ENCODE measurements at places on chromosomes 13 and 19.

DNA sequence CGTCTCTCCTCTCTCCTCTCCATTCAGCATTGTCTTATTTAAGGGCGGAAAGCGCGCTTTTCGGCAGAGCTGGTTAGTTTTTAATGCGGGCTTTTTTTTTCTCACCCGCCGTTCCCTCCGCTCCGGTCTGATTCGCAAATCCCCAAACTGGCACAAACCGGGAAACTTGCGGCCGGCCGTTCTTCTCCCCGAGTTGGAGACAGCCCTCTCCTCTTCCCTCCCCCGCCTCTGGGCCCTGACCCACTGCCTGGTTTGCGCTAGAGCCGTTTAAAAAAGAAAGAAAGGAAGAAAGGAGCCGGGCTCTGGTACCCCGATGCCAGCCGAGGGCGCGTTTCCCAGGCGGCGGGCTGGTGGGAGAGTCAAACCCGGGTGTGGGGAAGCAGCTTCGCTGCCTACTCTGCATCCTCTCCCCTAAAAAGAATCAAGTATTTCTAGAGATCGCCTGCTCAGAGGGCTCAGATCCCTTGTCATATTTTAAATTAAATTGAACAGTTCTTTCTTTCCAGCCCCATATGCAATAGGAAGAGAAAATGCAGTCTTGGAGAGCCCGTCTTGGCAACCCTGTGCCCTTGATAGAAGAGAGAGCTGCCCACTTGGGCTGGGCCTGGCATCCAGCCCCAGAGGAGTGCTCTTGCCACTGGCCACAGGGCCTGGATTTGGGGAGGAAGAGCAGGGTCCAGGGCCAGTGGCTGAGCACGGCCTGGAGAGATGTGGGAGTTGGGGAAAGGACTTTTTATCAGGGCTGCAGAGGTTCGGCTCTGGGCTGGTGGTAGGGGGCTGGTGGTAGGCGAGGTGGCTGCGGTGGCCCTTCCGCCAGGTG, 19.0 kb downstream of the NFIX start:
- no peak for DNase-seq

DNA sequence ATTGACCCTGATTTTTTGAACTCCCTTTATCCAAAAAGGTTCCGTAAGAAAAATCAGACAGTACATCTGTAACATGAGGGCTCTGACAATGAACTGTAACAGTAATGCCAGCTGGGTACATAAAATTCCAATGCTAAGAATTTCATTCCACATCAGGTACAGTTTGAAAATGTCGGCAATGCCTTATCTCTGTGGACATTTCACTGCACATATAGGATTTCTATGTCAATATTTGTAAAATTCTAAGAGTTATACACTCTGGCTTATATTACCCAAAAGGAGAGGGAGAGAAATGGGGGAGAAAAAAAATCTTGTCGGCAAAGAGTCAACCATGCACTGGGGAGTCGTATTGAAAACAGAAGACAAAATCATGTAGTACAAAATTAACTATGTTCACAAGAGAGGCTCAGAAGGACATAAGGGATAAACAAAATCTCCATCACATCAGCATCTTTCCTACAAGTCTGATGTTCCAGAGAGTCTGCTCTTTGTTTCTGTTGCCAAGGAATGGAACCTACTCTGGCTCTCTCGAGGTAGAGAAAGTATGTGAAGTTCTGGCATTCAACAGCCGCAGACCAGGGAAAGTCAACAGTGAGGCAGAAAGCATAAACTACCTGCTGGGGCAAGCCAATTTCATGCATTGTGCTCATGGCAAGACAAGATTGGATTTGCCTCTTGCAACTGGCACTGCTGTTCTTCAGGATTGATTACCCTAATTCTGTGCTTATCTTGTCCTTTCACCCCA, 72.4 kb downstream of the STARD13 start:
- DNase-seq, result no peak

GRCh38 chr19:17075864-17076542, 426 bp downstream of the MYO9B start:
- no peak for DNase-seq

DNA sequence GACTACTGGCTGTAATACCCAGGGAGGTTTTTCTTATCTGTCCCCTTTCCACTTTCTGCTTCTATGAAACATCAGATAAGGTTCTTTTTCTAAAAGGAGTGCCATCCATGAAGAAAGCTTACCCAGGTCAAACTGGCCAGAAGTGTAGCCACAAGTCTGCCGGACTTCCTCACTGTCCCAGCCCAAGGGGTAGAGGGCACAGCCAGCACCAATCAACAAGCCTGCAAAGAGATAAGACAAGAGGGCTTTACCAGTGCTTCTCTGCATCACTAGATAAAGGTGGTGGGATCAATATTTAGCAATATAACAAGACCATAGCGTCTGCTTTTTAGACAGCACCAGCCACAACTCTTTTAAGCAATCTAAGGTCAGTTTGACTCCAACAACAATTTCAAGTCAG, 224.7 kb downstream of the LHFPL6 start:
- no peak for DNase-seq

DNA sequence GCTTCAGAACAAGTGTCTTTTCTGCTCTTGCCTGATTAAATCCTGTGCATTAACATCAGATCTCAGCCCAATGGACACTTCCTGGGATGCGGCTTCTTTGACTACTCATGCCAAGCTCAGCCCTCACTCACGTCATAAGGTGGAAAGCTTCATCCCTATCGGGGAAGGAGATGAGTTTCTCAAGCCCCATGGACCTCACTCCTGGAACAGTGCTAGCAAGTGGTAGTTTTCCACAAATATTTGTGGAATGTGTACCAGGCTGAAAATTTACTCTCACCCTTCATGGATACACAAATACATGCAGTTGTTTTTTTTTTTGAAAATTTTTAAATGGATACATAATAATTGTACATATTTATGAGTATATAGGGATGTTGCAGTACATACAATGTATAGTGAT, 34.6 kb upstream of the FARP1 start:
- no peak for DNase-seq

- DNase-seq, result no peak
Measured at GRCh38 chr13:112752711-112753541, 63.1 kb downstream of the ATP11A start.

GRCh38 chr19:37218592-37218935, 550 bp downstream of the ZNF383 start:
- peak; percentile 14 for DNase-seq

- no peak for DNase-seq
Measured at GRCh38 chr19:18274219-18274780, at the start of gene IQCN. Gene IQCN (minus strand): TSS chr19:18274452. CDS start chr19:18269478, 4,974 bp downstream.

DNA sequence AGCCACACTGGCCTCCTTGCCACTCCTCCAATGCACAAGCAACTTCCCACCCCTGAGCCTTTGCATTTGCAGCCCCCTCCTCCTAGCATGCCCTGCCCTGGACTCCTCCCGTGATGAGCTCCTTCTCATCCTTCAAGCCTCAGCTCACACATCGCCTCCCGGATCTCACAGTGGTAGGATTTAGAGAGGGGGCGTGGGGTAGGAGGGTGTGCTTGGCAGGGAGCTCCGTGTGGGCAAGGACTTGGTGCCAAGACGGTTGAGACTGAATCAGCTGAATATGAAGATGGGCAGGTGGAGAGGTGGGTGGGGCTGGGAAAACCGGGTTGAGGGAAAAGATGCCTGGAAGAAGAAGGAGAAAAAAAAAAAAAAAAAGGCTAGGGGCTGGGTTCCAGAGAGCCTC, 48.4 kb upstream of the ZNRF4 start:
- DNase-seq, result no peak

DNA sequence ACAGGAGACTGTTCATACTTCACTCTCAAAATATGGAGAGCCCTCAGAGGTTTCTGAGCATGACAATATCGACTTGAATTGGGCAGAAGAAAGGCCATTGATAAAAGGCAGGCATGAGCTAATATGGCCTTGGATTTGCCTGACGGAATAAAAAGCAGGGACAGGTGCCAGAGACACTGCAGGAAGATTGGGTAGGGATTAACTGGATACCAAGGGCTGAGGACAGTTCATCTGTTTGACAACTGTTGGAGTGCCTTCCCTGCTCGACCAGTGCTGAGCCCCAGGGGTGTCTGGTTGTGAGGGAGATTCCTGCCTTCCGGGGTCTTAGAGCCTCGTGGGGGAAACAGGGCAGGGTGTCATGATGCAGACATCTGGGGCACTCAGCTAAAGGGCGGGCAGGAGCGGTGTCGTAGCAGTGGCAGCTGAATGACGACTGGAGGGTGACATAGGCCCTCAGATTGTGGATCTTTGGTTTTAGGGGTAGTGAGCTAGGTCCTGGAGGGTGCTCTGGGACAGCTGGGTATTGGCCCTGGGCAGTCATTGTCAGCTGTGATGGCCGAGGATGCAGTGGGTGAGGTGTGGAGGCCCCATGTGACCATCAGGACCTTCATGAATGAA, 12.3 kb downstream of the GATAD2A start:
- DNase-seq, result no peak

- DNase-seq, result no peak
Measured at GRCh38 chr13:109496216-109496615, 290.2 kb downstream of the IRS2 start.

DNA sequence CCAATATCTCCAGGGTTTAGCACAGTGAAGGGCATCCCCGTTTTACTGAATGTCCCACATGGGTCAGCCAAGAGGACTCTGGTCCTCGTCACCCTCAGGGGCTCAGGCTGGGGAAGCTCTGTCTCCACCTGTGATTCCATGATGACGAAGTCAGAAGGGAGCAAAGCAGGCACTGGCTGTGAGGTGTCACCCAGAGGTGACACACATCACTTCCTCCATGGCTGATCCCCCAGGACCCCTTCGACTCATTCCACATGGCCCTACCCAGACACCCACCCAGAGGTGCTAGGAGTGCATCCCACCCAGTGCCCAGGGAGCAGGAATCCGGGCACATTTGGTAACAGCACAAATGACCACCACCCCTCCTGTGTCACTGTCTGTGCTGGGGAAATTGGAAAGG, 145.2 kb upstream of the VSTM2B start:
- DNase-seq, result no peak

DNA sequence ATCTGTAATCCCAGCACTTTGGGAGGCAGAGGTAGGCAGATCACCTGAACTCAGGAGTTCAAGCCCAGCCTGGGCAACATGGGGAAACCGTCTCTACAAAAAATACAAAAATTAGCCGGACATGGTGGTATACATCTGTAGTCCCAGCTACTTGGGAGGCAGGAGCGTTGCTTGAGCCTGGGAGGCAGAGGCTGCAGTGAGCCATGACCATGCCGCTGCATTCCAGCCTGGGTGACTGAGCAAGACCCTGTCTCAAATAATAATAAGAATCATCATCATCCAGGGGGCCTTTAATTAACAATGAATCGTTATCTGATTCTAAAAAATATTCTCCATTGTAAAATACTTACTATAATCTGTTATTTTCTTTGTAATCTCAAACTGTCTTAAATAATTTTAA, 283.4 kb downstream of the DACH1 start:
- DNase-seq, result no peak

DNA sequence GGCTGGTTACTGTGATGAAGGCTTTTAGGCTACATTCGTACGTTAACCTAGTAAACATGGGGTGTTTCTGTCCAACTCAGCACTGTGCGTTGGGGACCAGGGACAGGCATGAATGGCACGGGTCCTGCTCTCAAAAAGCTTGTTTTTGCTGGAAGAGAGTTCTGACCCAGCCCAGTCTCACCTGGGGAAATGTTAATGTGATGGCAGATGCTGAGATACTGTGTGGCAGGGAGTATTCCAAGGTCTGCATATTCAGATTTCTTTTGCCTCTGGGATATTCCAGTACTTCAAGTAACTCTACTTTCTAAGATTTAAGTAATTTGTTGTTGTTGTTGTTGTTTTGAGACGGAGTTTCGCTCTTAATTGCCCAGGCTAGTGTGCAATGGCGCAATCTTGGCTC, 13.7 kb downstream of the CUL4A start:
- DNase-seq, result no peak

GRCh38 chr13:51997641-51998330, 13.5 kb downstream of the ATP7B start:
- DNase-seq, result no peak

DNA sequence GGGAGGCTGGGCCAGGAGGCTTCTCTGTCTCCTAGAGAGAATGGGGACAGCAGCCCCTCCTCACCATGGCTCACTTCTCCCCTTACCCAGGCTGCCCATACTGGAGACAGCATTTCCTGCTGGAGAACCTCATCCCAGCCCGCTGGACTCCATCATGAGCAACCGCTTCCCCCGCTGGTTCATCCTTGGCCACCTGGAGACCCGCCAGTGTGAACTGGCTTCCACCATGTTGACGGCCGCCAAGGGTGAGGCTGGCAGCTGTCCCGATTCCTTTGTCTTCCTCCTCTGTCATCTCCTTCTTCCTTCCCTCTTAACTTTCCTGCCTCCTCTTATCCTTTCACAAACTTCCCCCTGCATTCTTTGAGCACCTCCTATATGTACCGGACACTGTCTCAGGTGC, 28.0 kb downstream of the ZSWIM4 start:
- DNase-seq, result no peak

Data from SK-N-SH (cell line).